Breast epithelium (tissue), 4 donors: ENCODE measurements at places on chromosomes 5 and 9.

DNA sequence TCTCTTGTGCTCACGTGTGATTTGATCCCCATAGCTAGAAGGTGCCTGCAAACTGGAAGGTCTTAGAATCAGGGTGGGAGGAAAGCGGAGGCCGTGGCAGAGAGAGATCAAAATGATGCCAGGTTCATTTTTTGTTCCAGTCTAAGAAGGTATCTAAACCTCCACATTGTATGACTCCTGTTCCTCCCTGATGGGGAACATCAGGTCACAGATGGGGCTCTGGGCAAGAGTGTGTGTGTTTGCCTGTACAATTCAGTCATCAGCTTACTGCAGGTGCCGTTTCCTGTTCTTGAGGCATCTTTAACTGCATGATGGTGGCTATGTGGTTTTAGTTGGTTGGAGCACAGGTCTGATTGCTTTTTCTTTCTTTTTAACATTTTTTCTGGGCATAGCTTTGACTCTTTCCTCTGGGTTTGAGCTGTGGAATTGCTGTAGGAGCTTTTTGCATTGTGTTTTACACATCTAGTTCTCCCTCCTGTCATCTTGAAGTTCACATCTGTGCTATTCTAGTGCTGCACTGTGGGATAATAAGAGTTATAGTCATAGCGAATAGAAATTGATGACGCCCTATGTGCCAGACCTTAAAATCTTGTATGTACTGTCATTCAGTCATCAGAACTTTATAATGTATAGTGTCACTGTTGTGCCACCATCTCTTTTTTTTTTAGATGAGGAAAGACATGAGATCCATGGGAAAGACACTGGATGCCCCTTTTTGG is 30.8 kb downstream of the ARHGAP26 start:
- no peak for DNase-seq

DNA sequence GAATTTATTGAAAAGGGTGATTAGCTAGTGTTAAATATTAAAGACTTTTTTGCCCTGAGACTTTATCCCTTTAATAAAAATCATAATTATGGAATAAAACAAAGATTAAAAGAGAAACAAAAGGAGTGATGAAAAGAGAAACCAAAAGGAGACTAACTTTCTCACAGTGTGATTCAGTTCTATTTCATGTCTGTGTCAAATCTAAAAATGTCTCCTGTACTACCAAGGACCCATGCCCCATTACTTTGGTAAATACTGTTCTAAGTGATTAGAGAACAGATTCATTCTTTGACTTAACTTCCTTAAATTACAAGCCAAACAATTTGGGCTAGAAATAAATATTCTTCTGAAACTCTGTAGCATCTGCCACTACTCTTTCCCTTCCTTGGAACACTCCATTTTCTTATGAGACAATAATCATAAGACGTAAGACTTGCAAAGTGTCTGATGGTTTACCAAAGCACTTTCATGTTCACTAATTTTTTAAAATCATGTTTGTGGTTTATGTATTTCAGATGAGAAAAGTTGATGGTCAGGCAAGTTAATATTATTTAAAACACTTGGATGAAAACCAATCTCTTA is 319.0 kb downstream of the EBF1 start:
- no peak for DNase-seq

GRCh38 chr5:35282810-35283209 is 52.5 kb upstream of the PRLR start:
- DNase-seq = no peak

DNA sequence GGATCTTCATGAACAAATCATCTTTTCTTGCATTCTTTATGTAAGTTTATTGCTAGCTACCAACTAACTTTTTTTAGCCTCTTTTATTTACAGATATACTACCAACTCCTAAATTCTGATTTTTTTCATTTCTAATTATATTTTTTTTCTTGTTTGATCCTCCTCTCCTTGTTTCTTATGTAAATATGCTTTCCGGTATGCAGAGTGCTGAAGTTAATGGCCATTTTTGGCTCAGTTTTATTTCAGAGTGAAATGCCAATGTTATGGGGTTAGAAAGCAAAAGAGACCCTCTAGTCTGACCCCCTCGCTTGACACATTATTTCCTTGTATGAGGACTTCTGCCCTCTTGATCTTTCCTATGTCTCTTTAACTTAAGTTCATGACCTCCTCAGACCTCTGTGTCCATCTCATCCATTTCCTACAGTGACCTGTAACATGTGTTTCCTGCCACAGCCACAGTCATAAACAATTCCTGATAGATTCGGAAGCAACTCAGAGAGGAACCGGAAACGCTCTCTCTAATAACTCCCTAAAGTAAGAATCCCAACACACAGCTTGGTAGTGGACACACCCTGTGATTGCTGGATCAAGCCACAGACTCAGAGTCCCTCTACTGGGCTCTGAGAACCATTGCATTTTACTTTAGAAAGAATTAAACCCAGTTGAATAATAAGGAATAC is 42.9 kb upstream of the AFAP1L1 start:
- DNase-seq = no peak

- DNase-seq = no peak
Measured at GRCh38 chr5:142222225-142222865, 102.5 kb downstream of the SPRY4 start.

GRCh38 chr5:10315824-10316509 is 8.3 kb upstream of the CMBL start:
- no peak for DNase-seq

- DNase-seq = peak; percentile 23
Measured at GRCh38 chr5:56075361-56075760, 80.6 kb upstream of the IL6ST start.

GRCh38 chr5:14948383-14948782 is 76.8 kb upstream of the ANKH start:
- no peak for DNase-seq
